ENCODE measurements at places on chromosomes 16 and 17.

DNA sequence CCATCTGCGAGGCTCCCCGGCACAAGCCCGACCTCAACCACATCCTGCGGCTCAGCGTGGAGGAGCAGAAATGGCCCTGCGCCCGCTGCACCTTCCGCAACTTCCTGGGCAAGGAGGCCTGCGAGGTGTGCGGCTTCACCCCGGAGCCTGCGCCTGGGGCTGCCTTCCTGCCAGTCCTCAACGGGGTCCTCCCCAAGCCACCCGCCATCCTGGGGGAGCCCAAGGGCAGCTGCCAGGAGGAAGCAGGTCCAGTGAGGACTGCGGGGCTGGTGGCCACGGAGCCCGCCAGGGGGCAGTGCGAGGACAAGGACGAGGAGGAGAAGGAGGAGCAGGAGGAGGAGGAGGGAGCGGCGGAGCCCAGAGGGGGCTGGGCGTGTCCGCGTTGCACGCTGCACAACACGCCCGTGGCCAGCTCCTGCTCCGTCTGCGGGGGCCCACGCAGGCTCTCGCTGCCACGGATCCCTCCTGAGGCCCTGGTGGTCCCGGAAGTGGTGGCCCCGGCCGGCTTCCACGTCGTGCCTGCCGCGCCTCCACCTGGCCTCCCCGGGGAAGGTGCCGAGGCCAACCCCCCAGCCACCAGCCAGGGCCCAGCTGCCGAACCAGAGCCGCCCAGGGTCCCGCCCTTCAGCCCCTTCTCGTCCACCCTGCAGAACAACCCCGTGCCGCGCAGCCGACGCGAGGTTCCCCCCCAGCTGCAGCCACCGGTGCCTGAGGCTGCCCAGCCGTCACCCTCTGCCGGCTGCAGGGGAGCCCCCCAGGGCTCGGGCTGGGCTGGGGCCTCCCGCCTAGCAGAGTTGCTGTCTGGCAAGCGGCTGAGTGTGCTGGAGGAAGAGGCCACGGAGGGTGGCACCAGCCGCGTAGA, 13.1 kb upstream of the PRR35 start:
- DNase-seq, result peak; percentile 15

- no peak for DNase-seq
Observed at GRCh38 chr16:84899414-84899813, 79.6 kb downstream of the CRISPLD2 start.

- DNase-seq, result no peak
Observed at GRCh38 chr17:11986942-11987329, 10.3 kb downstream of the ZNF18 start.

GRCh38 chr16:49566432-49566831, 192.8 kb downstream of the C16orf78 start:
- no peak for DNase-seq

DNA sequence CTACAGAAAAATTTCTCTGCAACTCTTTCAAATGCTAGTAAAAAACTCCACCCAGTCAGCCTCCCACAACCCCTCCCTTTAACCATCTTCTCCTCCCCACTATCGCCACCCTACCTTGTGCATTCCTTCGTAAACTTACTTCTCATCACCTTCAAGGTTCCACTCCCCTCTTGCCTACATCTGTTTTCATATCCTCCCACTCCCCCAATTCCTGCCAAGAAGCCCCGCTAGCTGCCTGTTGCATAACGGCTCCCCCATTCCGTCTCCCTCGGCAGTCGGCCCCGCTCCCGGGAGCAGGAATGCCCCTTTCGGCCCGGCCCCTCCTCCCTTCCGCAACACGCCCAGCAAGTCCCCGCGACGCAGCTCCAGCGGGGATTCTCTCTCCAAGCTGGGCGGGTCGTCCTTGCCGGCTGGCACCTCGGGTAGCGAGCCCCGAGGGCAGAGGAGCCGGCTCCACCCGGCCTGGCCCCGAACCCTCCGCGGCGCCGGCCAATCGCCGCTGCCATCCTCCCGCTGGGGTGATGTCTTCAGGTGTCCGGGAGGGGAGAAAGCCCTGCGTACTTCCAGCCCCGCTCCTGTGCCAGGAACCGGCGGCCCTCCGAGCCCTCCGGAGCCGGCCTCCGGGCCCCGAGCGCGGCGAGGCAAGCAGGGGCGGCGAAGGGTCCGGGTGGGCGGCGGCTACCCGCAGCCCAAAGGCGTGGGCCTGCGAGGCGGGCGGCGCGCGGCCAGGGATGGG, 1.5 kb downstream of the PHLPP2 start:
- DNase-seq, result peak; percentile 17

DNA sequence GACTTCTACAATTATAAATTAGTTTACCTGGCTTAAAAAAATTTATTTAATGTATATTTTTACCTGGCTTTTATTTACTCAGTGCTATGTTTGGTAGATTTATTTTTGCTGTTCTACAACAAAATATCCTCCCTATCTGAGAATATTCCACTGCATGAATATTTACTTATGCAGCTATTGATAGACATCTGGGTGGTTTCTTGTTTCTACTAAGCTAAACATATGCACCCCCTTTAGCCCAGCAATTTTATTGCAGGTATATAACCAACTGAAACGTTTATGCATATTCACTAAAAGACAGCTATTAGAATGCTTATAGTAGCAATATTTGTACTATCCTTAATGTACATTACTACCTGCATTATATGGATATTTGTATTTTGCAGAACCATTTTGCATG, 187.7 kb upstream of the CPHXL start:
- DNase-seq, result no peak

DNA sequence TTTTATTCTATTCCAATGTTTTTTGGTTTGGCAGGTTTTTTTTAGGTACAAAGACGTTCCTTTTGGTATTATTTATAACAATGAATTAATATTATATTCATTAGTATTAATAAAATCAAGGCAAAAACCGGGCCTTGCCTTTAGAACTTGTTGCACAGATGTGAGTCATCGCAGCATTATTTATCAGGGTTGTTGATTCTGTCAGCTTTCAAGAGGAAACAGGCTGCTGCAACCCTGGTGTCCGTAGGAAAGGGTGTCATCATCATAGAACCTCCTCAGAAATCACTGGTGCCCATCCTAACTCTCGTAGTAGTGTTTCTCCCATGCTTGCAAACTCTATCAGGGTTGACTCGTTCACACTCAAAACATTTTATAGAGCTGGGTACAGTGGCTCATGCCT, 10.2 kb upstream of the LRRC37B start:
- DNase-seq, result no peak

- no peak for DNase-seq
Observed at GRCh38 chr17:82931699-82932517, 92.1 kb upstream of the ZNF750 start.
